ENCODE measurements at places on chromosomes 11 and 22.

DNA sequence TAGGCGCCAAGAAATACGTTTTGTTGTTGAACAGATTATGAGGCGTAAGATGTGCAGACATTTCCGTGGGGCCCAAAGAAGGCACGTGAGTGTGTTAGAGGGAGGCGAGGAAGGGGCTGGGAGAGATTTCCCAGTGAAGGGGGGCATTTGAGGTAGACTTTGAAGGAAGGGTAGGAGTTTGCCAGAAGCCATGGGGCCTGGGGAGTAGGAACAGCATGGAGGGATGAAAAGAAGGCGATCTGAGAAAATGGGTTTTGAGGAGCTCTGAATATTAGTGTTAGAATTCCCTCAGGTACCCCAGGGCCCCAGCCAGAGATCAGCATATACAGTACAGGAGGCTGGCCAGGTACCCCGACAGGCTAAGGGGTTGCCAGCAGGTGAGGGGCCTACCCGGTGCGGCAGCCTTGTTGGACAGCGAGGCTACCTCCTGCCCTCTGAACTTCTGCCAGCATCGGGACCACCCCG is 414 bp upstream of the MIEF1 start:
- no peak for DNase-seq

DNA sequence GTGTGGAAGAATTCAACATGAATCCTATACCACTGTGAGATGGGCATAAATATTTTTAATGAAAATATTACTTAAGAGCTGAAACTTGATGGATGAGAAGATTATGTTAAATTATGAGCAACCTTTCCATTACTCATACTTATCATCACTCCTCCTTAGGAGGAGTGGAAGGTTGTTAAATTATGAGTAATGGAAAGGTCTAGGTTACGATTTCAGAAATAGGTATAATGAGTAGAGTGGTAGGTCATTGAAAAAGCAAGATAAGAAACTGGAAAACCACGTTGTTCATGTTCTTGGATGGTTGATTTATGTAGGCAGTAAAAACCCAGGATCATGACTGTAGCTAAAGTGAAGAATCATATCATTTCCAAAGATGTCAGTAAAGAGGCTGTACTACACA is 973.2 kb upstream of the RAG2 start:
- DNase-seq = no peak

- DNase-seq = no peak
Measured at GRCh38 chr11:35968386-35969088, 24.7 kb downstream of the LDLRAD3 start.

GRCh38 chr11:95831198-95831883 is 41.0 kb downstream of the CEP57 start:
- no peak for DNase-seq
